ENCODE measurements at places on chromosomes 7 and 10.

DNA sequence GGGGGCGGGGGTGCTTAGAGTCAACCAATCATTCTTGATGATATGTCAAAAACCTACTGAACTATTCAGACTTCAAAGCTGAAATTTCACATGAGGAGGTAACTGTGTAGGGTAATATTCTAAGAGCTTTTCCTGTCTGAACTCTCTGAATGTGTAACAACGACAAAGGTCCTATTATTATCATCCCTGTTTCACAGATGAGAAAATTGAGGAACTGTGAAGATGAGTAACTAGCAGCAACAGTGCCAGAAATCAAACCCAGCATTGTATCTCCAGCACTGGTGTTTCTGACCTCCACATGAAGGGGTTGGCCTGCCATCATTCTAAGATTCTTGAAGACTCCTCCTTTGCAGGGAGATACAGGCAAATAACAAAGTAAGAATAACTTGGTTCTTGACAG, 294.7 kb upstream of the AOAH start:
- DNase-seq, result no peak

- DNase-seq, result no peak
Measured at GRCh38 chr10:127496035-127496434, 53.1 kb upstream of the NPS start.

DNA sequence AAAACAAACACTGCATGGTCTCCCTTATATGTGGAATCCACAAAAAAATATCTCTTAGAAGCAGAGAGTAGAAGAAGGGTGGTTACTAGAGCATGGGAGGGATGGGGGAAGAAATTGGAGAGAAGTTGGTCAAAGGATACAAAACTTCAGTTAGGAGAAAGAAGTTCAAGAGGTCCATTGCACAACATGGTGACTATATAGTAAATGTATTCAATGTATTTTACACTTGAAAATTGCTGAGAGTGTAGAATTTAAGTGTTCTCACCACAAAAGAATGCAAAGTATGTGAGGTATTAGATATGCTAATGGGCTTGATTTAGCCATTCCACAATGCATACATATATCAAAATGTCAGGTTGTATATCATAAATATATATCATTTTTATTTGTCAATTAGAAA, 232.0 kb upstream of the CELF2 start:
- no peak for DNase-seq

DNA sequence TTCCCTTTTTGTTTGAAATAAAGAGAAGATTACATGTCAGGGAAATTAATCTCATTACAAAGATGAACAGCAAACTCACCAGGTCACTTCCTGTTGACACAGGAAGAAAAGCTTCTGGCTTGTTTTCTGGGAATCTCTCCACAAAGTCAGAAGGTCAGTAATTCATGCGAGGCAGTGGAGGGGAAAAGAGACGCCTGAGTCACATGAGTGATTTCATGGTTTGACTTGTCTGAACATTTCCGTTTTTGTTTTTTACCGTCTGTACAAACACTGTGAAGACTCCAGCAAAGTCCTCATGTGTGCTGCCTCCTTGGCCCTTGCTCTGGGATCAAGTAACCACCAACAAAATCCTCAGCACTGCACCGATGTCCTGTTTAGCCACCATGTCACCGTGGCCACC, 2.5 kb upstream of the HABP2 start:
- no peak for DNase-seq

GRCh38 chr7:127550247-127550646, 35.1 kb downstream of the GCC1 start:
- DNase-seq, result no peak

DNA sequence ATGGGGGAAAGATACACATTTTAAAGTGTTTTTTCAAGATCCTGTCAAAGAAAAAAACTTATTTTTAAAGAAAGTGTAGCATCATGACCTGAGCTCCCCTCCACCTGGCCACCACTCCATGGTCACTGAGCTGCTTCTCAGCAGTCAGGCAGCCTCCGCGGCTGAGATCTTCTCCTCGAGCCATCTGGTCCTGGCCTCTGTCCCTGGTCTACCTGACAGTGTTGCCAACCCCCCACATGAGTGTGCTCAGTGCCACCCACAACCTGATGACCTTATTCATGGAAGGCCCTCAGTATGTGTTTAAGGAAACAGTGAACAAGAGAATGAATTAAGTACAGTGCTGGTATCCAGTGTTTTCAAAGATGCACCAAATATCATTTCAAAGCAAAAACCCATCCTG, 694.5 kb upstream of the NRP1 start:
- no peak for DNase-seq

DNA sequence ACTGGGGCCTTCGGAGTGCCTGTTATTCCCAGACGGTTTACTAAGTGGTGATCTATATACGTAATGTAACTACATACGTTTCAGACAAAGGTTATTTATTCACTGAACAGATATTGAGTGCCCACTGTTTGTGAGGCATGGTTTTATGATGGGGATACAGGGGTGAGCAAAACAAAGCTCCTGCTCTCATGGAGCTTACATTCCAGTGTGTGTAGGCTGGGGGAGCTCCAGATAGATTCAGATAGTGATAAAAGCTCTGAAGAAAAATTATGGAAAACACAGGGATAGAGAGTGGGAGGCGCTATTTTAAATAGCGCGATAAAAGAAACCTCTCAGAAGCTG, 466 bp upstream of the DNAJB12 start:
- no peak for DNase-seq

GRCh38 chr10:122121059-122121458, 132.1 kb downstream of the TACC2 start:
- DNase-seq, result no peak

DNA sequence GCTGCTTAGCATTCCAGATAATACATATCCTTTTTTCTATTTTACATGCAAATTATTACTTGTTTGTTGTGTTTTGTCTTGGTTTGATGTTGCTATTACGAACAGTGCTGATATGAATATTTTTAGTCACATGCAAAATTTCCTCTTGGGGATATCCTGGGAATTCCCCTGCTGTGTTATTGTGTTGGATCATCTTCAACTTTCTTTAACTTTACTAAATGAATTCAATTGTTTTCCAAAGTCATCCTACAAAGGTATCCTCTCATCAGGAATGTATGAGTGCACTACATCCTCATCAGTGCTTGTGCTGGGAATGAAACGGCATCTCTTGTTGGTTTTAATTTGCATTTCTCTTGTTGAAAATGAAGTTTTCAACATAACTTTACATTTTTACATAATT, 87.1 kb downstream of the AASS start:
- no peak for DNase-seq

GRCh38 chr7:99918959-99919813, at the start of gene TRIM4:
TRIM4 (minus strand) TSS chr7:99919530; CDS start chr7:99919401, 129 bp downstream.
- DNase-seq, result peak; percentile 83

DNA sequence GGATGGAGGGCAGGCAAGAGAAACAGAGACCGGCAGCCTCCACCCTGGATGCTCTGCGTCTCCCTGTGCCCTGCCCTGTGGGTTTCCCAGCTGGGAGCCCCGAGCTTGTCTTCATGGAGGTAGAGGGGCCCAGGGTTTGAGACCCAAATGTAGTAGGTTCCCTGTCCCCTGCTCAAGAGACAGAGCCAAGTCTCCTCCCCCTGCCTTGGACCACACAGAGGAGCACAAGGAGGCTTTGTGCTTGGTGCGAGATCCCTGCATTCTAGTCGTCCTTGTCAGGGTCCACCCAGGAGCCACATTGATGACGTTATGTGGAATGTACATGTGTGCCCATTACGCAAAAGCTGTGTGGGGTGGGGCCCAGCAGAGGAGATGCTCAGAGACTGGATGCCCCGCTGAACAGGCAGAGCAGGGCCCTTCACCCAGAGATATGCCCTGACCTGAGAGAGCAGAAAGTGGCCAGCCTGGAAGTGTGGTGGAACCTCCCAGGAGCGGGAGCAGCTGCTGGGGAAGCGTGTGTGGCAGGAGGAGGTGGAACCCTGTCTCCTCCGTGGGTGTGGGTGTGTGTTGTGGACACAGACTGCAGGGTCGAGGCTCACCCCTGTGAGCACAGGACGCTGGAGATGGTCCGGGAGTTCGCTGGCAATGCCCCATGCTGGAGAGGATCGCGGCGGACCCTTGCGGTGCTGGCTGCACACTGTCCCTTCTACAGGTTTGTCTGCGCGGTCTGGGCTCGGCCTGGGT, 39.3 kb downstream of the VWA2 start:
- DNase-seq, result no peak

GRCh38 chr7:4230352-4230751, 451.7 kb upstream of the FOXK1 start:
- no peak for DNase-seq

- peak; percentile 31 for DNase-seq
Measured at GRCh38 chr10:70622981-70623844, 20.7 kb upstream of the PRF1 start.

- no peak for DNase-seq
Measured at GRCh38 chr10:76206797-76207352, 775.5 kb downstream of the LRMDA start.

GRCh38 chr10:111207500-111207899, 130.7 kb downstream of the ADRA2A start:
- no peak for DNase-seq

DNA sequence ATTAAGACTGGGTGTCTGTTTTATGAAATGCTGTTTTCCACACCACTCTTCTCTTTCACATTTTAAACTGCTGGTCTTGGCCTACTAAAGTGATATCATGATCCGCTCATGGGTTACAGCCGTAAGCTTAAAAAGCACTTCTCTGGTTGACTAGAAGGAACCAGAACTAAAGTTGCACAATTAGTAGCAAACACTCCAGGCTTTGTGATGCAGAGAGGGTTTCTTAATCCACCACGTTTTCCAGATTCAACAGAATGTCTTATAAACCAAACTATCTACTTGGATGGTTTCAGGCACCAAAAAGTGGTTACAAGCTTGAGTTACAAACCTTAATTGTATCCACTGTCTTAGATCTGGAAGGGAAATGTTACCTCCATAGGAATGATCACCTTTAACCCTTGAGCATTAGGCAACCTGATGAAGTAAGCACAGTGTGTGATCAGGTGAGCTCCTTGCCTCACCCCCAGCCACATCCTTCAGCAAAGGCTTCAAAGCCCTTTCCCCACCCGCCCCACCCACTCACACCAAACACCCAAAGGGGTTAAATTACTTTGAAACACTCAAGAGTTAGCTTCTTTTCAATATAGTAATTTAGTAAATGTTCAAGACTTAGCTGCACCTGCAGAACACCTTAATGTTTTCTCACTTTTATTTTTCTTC, 3.5 kb downstream of the ELMO1 start:
- DNase-seq, result no peak

DNA sequence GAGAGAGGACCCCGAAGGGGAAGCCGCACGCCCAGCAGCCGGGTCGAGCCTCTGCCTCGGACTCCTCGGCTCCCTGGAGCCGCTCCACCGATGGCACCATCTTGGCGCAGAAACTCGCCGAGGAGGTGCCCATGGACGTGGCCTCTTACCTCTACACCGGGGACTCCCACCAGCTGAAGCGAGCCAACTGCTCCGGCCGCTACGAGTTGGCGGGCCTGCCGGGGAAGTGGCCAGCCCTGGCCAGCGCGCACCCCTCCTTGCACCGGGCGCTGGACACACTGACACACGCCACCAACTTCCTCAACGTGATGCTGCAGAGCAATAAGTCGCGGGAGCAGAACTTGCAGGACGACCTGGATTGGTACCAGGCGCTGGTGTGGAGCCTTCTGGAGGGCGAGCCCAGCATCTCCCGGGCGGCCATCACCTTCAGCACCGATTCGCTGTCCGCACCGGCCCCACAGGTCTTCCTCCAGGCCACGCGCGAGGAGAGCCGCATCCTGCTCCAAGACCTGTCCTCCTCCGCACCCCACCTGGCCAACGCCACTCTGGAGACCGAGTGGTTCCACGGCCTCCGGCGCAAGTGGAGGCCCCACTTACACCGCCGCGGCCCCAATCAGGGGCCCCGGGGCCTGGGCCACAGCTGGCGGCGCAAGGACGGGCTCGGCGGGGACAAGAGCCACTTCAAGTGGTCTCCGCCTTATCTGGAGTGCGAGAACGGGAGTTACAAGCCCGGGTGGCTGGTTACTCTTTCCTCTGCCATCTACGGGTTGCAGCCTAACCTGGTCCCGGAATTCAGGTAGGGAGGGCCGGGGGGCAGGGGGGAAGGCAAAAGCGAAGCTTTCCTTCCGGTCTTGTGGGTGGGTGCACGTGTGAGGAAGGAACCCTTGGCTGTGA, 973 bp downstream of the GPR158 start:
- DNase-seq, result no peak

DNA sequence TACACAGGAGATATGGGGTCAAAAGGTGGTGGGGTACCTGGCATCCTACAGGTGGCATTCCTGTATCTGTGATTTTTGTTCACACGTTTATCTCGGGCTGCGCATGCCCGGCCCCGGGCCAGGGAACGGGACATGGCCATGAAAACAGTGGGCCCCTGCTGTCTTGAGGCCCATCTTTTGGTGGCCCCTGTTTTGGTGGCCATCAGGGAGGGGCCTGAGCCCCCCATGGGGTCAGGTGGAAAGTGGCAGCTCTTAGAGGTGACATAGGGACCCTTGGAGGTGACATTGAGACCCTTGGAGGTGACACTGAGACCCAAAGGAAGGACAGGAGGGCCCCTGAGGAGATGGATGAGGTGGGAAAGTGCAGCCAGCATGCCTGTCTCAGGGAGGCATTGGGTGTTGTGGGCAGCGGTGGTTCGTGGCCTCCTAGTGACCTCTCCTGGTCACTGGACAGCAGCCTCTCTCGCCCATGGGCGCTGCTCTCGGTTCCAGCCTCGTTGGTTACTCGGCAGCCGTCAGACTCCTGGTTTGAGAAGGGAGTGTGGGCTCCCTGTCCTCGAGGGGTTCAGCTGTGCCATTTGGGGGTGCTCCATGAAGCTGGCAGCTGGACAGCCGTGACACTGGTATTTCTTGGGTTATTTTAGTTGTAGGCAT, 39.9 kb downstream of the INPP5A start:
- DNase-seq, result no peak

DNA sequence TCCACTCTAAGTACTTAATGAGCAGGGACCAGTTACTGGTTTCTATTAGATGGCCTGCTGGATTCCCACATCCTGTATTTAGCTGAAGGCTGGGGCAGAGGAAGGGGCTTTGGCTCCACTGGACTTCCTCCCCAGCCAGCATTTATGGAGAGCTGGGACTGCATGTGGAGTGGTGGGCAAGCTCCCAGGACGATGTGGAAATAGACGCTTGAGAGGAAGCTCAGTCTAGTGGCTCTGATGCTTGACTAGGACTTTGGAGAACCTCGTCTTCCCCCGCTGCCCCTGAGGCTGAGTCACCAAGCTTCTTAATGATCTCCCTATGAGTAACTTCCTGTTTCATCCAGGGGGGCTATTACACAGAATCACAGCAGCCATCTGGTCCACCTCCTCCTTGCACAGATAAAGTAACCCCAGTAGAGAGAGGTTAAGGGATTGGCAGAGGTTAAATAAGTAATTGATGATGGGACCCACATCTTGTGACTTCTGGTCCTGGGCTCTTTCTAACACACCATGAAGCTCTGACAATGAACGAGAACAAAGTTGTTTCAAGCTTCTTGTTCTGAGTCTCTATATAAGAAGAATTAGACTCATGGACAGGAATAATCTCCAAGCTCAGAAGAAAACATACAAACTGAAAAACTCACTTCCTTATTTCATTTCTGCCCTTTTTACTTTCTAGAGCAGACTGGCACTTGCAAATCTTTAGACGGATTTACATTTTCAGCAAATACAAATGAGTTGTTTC, 126.2 kb downstream of the PRPF18 start:
- DNase-seq, result peak; percentile 94

GRCh38 chr7:134737566-134738345, 41.7 kb upstream of the CALD1 start:
- DNase-seq, result peak; percentile 89

GRCh38 chr7:151851782-151852181, 25.1 kb downstream of the PRKAG2 start:
- no peak for DNase-seq
